SHP77 treated with DMSO at 0.1 percent for 48 hours (cell line): ENCODE measurements at places on chromosomes 4 and X.

- DNase-seq, result no peak
Observed at GRCh38 chrX:38841750-38842149, 40.5 kb downstream of the MID1IP1 start.

DNA sequence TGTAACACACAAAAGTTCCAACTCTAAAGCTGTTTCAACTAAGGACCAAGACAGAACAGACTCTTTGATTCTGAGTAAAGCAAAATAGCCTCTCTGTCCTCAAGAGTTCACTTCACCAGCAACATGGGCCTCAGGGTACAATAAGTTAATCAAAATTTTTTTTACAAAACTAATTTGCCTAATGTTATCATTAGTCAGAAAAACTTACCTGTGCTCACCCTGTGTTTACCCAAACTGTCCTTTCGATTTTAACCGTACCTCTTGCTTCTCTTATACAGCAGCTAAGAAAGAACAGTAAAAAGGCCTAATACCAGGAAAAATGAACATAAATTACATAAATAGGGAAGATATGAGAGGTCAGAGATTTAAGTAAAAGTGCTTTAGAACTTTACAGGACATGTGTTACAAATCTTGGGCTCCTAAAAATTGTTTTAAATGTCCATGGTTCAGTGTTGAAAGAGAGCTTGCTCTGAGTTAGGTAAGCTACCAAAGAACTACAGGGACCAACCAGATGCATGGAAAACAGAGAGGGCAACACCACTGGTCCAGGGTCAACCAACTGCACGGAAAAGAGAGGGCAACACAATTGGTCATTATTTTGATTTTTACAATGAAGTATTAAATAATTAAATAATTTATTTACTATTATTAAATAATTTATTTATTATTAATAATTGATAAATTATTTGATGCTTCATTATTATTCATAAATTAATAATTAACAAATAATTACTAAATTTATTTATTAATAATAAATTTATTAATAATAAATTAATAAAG, 73.1 kb downstream of the FAT1 start:
- no peak for DNase-seq

DNA sequence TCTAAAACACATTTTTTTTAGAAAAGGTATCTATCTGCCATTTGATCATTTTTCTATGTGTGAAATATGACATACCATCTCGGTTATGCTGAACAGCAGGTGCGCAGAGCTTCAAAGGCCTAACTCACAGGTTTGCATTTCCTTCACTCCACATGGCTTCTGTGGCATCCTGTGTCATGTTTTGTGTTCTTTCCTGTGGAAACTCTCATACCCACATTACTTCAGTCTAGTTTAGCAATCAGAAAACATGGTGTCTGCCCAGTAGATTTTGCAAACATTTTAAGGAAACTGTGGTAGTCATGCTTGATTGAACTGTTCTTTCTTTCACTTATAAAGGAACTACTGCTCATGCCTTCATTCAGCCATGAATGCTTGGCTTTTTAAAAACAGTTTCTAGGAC, 11.3 kb upstream of the ARAP2 start:
- DNase-seq, result no peak

GRCh38 chr4:109472343-109472761, 38.7 kb downstream of the SEC24B start:
- DNase-seq, result no peak

- DNase-seq, result no peak
Observed at GRCh38 chrX:136773648-136774047, 7.1 kb downstream of the ARHGEF6 start.

DNA sequence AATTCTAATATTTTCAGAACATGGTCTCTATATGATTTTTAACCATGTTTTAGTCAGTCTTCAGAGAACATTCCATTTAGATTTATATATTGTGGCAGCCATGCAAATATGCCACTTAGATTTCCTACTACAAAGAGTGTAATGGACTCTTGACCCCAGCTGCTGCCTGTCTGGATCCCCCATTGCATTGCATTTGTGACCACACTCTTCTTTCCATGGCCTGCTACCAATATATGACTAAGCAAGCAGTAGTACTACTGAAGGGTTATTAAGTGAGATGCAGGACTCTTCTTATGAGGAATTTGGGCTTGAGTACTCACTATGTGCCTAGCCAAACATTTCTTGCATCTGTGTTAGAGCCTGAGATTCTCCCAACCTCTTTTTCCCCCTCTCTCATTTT, 306.8 kb downstream of the PDHA2 start:
- no peak for DNase-seq

GRCh38 chr4:8320386-8320750, 50.8 kb downstream of the HTRA3 start:
- no peak for DNase-seq

GRCh38 chr4:154399259-154399974, 92.2 kb downstream of the DCHS2 start:
- no peak for DNase-seq

GRCh38 chr4:7985891-7986441, 46.3 kb upstream of the AFAP1 start:
- DNase-seq, result no peak

DNA sequence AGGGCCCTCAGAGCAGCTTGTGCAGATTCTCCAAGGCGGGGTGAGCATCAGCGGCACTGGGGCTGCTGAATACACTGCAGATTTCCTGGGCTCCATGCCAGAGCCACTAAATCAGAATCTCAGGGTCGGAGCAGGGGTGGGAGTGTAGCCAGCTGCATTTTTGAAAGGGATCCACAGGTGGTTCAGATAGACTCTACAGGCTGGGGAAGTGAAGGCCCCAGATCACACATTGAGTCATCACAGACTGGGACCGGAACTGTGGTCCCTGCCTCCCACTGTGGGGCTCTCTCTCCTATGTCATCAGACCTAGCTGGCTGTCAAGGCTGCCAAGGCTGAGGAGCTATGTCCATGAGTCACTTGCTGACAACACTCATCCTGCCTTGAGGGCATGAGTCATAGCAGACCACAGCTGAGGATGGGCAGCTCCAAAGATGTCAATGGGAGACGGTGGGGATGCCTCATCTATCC, 162.3 kb upstream of the MAMLD1 start:
- DNase-seq, result peak; percentile 27
